ENCODE measurements at places on chromosomes 16 and 17.

DNA sequence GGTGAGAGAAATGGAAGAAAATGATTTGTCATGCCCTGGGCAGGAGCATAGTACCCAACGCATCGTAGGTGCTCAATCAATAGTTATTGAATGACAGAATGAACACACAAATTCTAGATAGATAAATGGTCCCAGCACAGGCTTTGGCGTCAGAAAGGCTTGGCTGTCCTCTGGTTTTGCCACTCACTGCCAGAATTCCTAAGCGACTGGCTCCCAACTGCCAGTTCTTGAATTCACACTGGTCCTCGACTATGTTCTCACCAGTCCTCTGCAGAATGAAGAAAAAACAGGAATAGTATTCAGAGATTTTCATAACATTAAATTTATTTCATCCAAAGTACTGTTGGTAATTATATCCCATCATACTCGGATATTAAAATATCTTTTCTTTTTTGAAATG is 163.1 kb upstream of the NOL11 start:
- DNase-seq = no peak

DNA sequence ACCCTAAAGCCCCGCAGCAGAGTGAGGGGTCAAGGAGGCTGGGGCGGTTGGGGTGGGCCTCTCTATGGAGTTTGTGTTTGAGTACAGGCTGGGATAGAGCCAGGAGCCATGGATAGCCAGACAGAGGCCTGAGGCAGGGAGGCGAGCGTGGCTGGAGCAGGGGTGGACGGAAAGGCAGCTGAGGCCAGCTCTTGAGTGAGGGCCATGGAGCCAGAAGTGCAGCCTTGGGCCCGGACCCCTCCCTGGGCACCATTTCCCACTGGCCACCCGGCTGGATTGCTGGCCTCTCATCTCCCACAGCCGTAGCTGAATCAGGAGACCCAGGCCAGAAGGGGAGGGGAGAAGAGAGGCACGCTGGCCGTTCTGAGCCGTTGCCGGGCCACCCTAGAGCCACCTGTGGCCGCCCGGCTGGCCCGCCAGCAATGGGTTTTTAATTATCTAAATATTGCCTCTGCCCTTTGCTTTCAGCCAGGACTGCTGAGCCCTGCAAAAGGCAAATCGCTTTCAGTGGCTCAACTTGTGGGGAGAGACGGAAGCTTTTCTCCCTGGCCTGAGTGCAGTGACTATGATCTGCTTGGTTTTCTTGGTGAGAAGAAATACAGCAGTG is 75.2 kb upstream of the GSE1 start:
- no peak for DNase-seq

DNA sequence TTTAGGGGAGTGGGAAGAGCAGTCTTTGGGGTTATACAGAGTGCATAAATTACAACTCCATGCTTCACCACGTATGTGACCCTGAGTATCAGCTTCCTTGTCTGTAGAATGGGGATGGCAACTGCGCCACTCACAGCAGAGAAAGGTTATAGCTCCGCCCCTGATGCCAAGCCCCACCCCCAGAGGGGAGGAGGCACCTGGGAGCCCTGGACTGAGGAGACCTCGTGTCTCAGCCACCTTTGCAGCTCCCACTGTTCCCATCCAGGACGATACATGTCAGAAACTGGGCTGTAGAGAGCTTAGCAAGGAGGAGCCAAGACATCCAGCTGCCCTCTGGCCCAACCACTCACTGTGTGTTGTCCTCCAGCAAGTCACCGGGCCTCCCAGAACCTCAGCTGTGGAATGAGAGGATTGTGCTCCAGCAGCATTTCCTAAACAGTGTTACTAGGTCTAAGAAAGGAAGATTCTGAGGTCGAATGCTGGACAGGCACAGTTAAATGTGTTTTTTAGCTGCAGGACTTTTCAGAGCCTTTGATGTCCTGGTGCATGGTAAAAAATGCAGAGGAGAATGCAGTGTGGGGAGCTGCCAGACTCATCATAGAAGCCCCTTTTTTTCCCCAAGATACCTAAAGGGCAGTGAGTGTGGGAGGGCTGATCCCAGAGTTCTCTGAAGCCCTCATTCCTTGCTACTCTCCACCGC is 49.4 kb downstream of the BEAN1 start:
- DNase-seq = no peak

DNA sequence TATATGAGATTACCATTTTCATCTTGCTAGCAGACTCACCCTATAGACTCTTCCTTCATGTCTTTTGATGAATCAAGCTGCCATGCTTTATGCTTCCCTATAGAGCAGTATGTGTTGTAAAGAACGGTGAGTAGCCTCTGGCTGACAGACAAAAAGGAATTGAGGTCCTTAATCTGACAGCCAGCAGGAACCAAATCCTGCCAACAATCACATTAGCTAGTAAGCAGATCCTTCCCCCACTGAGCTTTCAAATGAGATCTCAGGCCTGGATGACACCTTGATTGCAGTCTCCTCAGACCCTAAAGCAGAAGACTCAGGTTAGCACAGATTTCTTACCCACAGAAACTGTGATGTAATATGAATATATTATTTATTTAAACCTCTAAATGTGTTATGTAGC is 577.0 kb downstream of the CDH11 start:
- no peak for DNase-seq

DNA sequence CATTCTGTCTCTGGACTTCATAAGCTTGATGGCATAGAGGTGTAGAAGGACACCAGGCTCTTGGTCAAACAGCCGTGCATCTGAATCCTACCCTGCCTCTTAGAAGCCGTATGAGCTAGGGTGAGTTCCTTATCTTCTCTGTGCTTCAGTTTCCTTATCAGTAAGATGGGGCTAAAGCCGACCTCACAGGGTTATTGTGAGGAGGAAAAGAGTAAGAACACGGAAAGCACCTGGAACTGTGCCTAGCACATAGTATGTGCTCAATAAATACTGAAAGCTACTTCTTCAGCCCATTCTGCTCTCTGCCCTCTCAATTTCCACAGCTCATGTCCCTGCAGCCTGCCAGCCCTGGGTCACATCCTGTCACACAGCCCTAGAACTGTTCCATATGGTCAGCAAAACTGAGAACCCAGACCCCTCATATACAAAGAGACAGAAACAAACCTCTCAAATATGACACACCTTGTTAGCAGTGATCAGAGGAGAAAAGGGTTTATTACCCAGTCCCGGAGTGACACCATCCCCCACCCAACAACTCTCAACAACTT is 17.0 kb upstream of the UBTF start:
- no peak for DNase-seq

DNA sequence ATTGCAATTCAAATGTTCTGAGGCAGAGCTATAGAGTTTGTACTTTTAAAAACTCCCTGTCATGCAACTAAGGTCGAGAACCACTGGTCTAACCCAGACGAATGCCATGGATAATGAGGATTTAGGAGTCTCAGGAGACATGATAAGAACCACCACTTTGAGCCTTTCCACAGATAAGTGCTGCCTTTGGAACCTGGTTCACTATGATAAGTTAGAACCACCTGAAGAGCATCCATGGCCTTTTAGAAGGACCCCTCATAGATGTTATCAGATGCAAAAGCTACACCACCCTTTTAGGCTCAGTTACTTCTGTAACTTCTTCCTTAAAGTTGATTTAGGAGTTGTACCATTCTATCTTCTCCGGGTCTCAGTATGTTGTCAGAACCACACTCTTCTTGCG is 350.6 kb upstream of the CCL2 start:
- DNase-seq = no peak

GRCh38 chr17:42392692-42393415 is 4.6 kb upstream of the STAT3 start:
- no peak for DNase-seq

GRCh38 chr17:66198242-66198641 is 6.3 kb upstream of the CEP112 start:
- DNase-seq = no peak

GRCh38 chr16:25027781-25028180 is 12.6 kb upstream of the ARHGAP17 start:
- DNase-seq = no peak

GRCh38 chr17:58153671-58154070 is 5.5 kb downstream of the OR4D1 start:
- DNase-seq = no peak

GRCh38 chr16:66205287-66206231 is 160.9 kb upstream of the CDH5 start:
- no peak for DNase-seq

GRCh38 chr16:85461022-85461813 is 151.9 kb upstream of the GSE1 start:
- DNase-seq = peak; percentile 28

GRCh38 chr17:60161598-60162330 is 12.0 kb downstream of the CA4 start:
- DNase-seq = no peak

DNA sequence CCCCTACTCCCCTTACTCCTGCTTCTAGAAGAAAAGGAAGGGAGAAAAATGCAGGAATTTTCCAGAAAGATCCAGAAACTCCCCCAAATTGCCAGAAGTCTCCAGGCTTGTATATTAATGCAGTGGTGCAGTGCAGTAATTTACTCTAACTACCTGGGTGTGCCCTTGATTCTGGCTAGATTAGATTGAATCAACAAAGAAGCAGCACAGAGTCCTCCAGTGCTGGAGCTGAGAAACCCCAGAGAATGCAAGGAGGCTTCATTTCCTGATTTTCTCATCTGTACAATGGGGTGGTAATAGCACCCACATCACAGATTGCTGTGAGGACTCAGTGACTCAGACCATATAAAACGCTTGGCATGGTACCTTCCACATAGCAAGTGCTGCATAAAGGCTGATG is 247.3 kb upstream of the RPL38 start:
- DNase-seq = no peak

GRCh38 chr16:15529673-15530072 is 95.3 kb downstream of the BMERB1 start:
- no peak for DNase-seq

GRCh38 chr17:48374650-48375230 is 55.3 kb downstream of the SKAP1 start:
- DNase-seq = no peak

DNA sequence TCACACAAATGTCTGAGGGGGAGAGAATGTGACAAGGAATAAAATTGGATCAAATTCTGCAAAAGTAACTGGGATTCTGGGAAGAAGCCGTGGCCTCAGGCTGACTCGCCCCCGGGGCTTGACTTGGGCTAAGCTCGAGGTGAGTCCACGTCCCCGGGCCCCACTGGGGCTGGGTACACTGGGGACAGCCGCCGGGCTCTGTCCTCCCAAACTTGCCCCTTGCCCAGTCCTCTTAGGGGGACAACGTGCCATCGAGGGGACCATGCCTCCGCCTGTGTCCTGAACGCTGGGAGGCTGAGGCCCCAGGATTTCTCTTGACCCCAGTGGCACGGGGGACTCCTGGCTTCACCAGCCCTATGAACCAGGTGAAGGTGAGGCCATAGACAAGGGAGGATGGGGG is 21.1 kb downstream of the DOC2B start:
- no peak for DNase-seq

DNA sequence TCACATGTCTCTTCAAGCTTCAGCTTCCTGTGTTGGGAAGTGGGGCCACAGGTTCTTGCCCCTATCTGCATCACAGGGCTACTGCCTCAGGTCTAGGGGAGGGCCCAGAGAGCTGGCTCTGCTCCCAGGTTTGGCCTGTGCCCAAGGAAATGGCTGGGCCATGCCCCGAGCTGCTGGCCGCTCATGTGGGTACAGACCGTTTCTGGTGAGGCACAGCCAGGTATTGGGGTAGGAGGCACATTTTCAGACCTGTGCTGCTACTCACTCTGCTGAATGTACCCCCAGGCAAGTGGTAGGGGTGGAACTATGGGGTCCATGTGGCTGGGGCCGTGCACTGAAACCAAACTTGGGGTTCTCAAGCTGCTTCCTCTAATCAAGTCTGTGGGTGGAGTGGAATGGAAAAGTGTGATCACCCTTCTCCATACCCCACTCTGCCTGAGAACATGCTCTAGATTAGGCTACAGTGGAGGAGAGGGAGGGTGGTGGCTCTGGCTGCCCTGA is 4.6 kb downstream of the GAS2L2 start:
- no peak for DNase-seq

DNA sequence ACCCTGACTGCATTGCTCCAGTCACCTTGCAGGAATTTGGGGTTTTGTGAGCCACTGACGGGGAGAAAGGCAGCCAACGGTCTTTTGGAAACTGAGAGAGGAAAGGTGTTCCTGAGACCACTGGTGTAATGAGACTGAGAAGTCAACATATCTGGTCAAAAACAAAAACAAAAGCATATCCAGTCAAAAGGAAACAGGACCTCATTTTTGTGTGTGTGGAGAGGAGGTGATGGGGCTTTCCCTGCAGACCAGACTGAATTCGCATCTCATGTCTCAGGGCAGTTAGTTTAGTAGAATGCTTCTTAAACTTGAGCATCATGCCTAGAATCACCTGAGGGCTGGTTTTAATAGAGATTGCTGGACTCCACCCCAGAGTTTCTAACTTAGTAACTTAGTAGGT is 198.4 kb downstream of the COPRS start:
- DNase-seq = no peak

GRCh38 chr17:43578699-43579565 is 32.8 kb upstream of the ETV4 start:
- DNase-seq = peak; percentile 62

DNA sequence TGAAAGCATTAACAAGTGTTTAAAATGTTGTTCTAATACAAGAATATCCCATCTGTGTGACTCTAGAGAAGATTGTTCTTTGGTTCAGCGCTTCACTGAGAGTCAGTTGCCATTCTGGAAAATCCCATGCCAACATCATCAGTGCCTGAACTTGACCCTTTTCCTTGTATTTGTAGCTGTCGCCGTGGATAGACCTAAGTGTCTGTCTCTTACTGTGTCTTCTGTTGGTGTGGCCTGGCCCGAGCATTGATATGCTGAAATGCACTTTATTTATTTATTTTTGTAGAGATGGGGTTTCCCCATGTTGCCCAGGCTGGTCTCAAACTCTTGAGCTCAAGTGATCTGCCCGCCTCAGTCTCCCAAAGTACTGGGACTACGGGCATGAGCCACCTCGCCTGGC is 76.0 kb downstream of the MYH11 start:
- no peak for DNase-seq

- peak; percentile 59 for DNase-seq
Measured at GRCh38 chr16:72963533-72964315, 84.2 kb downstream of the ZFHX3 start.

GRCh38 chr17:76151896-76152454 is 10.9 kb upstream of the FOXJ1 start:
- DNase-seq = no peak
